ENCODE measurements at places on chromosomes 6 and 20.
A peak's percentile ranks its signal among the peaks of the same experiment; 100 is the strongest.

DNA sequence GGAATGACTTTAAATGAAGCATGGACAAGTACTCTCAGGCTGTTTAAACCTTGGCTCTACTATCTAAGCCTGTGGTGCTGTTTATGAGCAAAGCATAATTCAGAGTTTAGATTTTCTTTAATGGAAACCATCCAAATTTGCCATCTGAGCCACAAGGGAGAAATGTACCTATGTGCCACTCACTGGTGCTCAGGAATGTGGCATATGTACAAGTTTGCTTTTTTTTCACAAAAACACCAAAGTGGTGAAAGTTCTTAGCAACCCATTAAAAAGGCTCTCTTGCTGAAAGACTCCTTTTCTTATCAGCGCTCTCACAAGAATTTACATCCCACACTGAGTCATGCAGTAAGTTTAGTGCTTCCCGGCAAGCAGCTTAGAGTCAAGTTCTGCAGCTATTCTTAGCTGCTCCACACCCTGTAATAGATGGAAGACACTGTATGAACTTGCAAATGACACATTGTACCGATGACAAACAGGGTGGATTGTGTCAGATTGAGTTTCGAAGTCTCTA, 57.3 kb upstream of the MLIP start:
- peak; percentile 87 for DNase-seq

- no peak for DNase-seq
Observed at GRCh38 chr6:24672620-24673182, 5.8 kb downstream of the ACOT13 start.

DNA sequence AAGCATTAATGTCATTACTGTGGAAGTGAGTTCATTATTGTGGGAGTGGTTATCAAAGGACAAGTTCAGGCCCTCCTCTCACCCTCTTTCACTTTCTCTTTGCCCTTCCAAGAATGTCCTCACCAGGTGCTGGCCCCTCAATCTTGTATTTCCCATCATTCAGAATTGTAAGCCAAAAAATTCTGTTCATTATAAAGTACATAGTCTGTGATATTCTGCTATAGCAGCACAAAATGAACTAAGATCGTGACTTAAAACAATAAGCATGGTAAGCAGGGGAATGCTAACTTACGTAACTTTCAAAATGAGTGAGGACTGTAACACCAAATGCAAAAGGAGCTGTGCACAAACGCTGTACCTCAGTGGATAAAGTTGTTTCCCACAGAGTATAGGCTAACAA, 515.7 kb upstream of the BTBD3 start:
- no peak for DNase-seq

- DNase-seq, result no peak
Observed at GRCh38 chr6:134436950-134437349, 119.0 kb upstream of the SGK1 start.

DNA sequence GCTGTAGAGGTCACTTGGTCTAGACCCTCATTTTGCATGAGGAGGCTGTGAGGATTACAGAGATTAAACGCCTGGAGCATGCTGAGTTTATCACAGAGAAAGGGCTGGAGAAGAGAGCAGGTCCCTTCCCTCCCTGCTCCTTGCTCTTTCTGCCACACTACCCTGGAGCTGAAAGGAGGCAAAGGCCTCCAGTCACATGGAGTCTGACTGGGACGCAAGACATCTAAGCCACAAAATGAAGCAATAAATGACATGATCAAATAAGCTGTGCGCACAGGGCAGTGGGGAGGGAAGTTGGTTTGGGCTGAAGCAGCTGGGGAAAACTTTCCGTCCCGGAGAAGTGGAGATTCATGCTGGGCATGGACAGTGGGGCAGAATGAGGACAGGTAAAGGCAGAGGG, 33.3 kb downstream of the ATXN1 start:
- DNase-seq, result no peak

DNA sequence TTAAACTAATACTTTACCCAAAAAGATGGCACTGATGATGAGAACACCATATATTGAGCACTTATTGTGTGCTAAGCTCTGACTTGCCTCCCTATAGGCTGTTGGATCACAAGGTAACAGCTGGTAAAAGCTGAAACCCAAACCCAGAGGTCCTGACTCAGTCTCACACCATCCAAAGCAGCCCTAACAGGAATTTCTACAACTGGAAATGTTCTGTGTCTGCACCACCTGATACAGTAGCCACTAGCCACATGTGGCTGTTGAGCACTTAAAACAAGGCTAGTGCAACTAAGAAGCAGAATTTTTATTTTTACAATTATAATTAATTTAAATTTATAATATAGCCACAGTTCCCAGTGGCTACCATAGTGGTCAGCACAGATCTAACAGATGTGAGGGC, 15.6 kb upstream of the MATN4 start:
- DNase-seq, result no peak

- DNase-seq, result peak; percentile 17
Observed at GRCh38 chr6:31356216-31356945, 598 bp downstream of the HLA-B start.

DNA sequence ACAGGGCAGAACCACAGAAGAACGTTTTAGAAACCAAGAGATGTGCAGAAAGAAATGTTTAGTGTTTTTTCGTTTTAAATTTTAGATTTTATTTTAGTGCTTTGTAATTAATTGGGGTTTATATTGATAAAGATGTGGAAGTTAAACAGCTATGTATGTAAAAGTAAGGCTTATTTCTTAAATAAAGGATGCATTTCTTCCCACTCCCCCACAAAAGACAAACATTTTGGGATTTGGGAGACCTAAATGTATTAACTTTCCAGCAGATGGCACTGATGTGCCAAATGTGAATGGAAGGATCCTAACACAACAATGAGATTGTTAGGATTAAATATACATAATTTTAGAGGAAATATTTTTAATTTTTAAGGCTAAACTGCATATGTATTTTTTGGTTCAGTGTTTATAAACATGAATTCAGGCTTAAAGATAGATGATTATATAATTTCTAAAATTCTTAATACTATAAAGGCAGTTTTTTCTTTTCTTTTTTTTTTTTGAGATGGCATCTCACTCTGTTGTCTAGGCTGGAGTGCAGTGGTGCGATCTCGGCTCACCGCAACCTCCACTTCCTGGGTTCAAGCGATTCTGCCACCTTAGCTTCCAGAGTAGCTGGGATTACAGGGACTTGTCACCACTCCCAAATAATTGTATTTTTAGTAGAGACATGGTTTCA, 12.0 kb downstream of the PFDN4 start:
- peak; percentile 68 for DNase-seq

All from tongue (tissue), 3 donors.